ENCODE measurements at places on chromosomes 16 and 17.
A peak's percentile ranks its signal among the peaks of the same experiment; 100 is the strongest.

DNA sequence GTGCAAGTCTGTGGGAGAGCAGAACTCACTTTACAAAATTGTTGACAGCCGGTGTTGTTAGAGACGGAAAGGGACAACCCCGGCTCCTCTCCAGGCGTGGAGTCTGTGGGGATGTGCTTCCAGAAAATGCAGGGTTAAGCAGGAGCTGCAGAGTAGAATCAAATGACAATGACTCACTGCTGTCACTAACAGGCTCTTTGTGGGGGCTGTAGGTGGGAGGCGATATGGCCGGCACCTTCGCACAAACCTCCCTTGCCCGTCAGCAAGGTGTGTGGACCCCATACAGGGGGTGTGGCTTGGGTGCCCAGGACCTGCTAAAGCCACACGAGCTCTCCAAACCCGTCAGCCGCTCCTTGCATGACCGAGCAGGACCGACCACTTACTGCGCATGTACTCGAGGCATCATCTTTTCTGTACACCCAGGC is 5.8 kb downstream of the PDK2 start:
- H3K36me3 ChIP-seq, result peaks cover 7% of the 10 kb centered on the region
- no peak for DNase-seq
- no peaks in the 10 kb centered on the region for H3K27me3 ChIP-seq
- H3K27ac ChIP-seq, result peak overlapping the region; percentile 38
- H3K4me3 ChIP-seq, result no peak overlapping the region

GRCh38 chr17:75498726-75499213 is 16.6 kb downstream of the CASKIN2 start:
- no peak for DNase-seq
- H3K27me3 ChIP-seq, result no peaks in the 10 kb centered on the region
- H3K4me3 ChIP-seq, result no peak overlapping the region
- peaks cover 13% of the 10 kb centered on the region for H3K36me3 ChIP-seq
- H3K4me1 ChIP-seq, result no peaks in the 10 kb centered on the region

GRCh38 chr17:63075969-63076368 is 109.9 kb downstream of the TANC2 start:
- no peaks in the 10 kb centered on the region for H3K27me3 ChIP-seq
- no peaks in the 10 kb centered on the region for H3K36me3 ChIP-seq
- no peak for DNase-seq
- no peaks in the 10 kb centered on the region for H3K4me1 ChIP-seq
- no peak overlapping the region for H3K4me3 ChIP-seq
- H3K27ac ChIP-seq, result no peak overlapping the region

DNA sequence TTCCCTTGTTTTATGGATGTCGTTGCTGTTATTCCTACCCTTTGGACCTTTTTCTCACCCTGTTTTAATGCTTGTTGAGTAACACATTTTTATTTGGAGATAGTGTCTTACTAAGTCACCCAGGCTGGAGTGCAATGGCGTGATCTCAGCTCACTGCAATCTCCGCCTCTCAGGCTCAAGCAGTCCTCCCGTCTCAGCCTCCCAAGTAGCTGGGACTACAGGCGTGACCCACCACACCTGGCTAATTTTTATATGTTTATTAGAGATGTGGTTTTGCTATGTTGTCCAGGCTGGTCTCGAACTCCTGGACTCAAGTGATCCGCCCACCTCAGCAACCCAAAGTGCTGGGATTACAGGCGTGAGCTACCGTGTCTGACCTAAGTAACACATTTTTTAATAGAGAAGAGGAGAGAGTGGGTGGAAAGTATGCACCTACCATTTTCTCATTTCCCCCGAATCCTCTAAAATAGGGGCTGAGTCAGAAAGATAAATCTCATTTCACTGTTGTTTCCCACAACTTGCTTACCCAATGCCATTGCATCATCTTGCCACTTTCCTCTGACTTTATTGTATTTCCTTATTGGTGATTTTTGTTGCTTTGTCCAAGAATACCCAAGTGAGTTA is 7.0 kb downstream of the DHX40 start:
- no peak overlapping the region for H3K27ac ChIP-seq
- no peak for DNase-seq
- H3K4me1 ChIP-seq, result no peaks in the 10 kb centered on the region
- H3K27me3 ChIP-seq, result no peaks in the 10 kb centered on the region
- H3K36me3 ChIP-seq, result peaks cover 12% of the 10 kb centered on the region
- no peak overlapping the region for H3K4me3 ChIP-seq

- no peaks in the 10 kb centered on the region for H3K36me3 ChIP-seq
- H3K4me1 ChIP-seq, result peaks cover 2% of the 10 kb centered on the region
- H3K4me3 ChIP-seq, result peak overlapping the region; percentile 81
- no peaks in the 10 kb centered on the region for H3K27me3 ChIP-seq
- DNase-seq, result no peak
These were observed 7.2 kb downstream of the ALOX12B start for GRCh38 chr17:8080208-8080798.

DNA sequence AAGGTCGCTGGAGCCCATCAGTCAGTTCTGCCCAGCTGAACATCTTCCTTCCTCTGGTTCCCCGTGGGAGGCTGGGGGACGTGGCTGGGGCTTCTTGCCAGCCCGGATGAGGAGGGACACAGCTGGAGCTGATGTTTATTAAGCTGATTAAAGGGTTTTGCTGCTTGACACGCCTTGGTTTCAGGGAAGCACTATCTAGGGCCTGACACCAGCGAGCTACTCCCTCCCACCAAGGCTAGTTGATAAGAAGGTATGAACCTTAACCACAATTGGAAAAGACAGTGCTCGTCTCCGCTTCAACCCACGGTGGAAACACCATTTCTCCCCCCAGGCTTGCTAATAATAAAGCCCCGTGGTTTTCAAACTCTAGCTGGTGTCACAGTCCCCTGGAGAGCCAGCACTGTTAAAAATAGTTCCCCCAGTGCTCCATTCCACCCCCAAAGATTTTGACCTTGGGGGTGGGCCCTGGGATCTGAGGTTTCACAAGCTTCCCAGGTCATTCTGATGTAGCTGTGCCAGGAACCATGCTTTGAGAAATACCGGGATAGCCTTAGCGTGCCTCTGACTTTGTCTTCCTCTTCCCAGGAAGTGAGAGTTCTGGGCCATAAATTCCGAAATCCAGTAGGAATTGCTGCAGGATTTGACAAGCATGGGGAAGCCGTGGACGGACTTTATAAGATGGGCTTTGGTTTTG is 5.5 kb downstream of the DHODH start:
- H3K27ac ChIP-seq, result no peak overlapping the region
- no peaks in the 10 kb centered on the region for H3K4me1 ChIP-seq
- no peaks in the 10 kb centered on the region for H3K27me3 ChIP-seq
- no peak overlapping the region for H3K4me3 ChIP-seq
- H3K36me3 ChIP-seq, result peaks cover 4% of the 10 kb centered on the region

DNA sequence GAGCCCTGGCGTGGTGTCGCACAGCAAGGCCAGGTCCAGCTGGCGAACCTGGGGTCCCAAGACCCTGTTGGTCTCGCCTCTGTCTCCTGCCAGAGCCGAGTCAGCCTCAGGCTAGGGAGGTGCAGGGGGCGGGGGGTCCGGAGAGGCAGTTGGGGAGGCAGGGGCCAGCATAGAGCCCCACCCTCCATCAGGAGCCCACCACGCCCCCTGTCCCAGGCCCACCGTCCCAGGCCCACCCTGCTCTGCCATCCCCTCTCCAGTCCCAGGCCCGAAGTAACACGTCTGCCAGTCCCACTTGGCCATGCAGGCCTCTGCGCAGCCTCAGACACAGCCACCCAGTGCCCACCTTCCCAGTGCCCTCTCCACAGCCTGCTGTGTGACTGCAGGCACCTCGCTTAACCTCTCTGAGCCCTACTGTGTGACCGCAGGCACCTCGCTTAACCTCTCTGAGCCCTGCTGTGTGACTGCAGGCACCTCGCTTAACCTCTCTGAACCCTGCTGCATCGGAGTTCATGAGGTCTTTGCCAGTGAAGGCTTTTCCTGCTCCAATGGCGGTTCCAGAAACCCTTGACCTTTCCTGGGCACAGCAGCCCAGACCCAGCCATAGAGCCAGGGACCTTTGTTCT is 29.3 kb downstream of the ZNF469 start:
- DNase-seq, result no peak
- H3K27me3 ChIP-seq, result no peaks in the 10 kb centered on the region
- H3K4me1 ChIP-seq, result no peaks in the 10 kb centered on the region

- H3K27ac ChIP-seq, result no peak overlapping the region
- no peaks in the 10 kb centered on the region for H3K36me3 ChIP-seq
- DNase-seq, result no peak
- H3K27me3 ChIP-seq, result no peaks in the 10 kb centered on the region
These were observed 19.1 kb upstream of the ALDH3A2 start for GRCh38 chr17:19629449-19629848.

DNA sequence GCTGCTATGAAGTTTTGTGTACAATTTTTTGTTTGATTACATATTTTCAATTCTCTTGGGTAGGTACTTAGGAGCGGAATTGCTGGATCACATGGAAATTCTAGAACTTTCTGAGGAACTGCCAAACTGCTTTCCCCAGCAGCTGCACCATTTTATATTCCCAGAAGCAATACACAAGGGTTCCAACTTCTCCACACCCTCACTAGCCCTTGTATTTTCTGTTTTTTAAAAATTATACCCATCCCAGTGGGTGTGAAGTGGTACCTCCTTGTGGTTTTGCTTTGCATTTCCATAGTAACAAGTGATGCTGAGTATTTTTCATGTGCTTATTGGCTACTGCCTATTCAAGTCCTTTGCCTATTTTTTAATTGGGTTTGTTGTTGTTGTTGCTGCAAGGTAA is 20.9 kb downstream of the NACA2 start:
- peak; percentile 68 for DNase-seq
- H3K36me3 ChIP-seq, result no peaks in the 10 kb centered on the region
- peaks cover 49% of the 10 kb centered on the region for H3K4me1 ChIP-seq
- H3K27ac ChIP-seq, result peak overlapping the region; percentile 96

DNA sequence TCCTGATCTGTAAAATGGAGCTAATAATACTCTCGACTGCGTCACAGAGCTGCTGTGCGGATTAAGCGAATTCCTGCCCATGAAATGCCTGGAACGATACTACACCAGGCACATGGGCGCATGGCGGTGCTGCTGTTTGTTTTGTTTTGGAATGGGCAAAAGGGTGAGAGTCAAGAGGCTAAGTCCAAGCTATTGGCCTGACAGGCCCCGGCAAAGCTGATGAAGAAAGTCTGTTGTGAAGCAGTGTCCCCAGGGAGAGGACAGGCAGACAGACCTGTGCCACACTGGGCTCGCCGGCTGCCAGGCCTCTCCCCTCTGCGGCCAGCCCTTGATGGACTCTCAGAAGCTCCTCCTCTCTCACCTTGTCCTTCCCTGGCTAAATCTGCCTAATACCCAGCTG is 31.3 kb upstream of the RASD1 start:
- H3K4me1 ChIP-seq, result no peaks in the 10 kb centered on the region
- no peaks in the 10 kb centered on the region for H3K27me3 ChIP-seq
- H3K27ac ChIP-seq, result no peak overlapping the region

DNA sequence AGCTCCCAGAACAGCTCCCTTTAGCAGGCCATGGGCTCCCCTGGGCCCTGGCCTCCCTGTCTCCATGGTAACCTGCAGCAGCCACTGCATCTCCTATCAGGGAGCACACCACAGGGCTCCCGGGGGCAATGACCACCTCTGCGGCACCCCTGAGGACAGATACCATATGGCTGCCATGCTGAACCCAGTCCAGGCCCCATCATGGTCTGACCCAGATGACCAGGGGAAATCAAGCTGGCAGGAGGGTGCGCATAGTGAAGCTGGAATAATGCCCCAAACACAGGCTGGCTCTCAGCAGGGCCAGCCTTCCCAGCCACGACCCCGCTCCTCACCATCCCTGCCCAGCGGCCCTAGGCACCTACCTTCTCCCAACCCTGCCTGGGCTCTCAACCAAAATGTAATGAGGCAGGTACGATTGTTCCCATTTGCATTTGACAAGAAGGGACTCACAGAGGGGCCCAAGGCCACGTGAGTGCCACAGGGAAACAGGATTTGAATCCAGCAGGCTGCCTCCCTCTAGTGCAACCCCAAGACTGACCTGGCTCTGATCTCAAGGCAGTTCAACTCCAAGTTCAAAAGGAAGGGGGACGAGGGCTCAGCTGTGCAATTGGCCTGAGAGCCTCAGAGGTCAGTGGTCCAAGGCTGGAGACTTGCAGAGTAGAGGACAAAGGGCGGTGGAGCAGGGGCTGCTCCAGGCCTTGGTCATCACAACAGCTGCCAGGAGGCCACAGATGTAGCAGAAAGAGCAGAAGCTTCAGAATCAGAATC is 2.4 kb downstream of the RUNDC3A start:
- no peak overlapping the region for H3K27ac ChIP-seq
- no peaks in the 10 kb centered on the region for H3K36me3 ChIP-seq
- H3K27me3 ChIP-seq, result no peaks in the 10 kb centered on the region
- DNase-seq, result no peak
- H3K4me3 ChIP-seq, result no peak overlapping the region

DNA sequence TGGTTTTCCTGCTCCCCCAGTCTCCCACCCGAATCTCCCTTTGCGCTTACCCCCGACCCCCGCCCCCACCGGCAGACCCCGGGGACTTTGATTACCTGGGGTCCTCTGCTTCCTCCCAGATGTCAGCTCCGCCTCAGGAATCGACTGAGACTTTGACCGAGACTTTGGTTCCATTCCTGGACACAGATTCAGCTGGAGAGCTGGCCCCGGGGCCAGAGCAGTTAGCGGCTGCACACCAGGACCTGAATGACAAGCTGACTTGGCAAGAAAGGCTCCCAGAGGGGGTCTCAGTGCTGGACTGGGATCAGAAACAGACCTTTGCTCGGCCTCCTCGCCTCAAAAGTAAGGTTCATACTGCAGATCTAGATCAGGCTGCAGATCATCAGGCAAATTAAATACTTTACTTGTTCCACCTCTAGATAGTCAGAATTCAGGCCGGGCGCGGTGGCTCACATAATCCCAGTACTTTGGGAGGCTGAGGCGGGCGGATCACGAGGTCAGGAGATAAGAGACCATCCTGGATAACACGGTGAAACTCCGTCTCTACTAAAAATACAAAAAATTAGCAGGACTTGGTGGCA is 60.3 kb upstream of the FBXO47 start:
- H3K27ac ChIP-seq, result no peak overlapping the region
- H3K36me3 ChIP-seq, result no peaks in the 10 kb centered on the region
- DNase-seq, result no peak
- H3K27me3 ChIP-seq, result no peaks in the 10 kb centered on the region

- DNase-seq, result no peak
- no peak overlapping the region for H3K4me3 ChIP-seq
- no peaks in the 10 kb centered on the region for H3K4me1 ChIP-seq
These were observed 29.3 kb upstream of the SMIM36 start for GRCh38 chr17:55540414-55541091.

- H3K4me3 ChIP-seq, result no peak overlapping the region
- H3K27ac ChIP-seq, result no peak overlapping the region
- H3K4me1 ChIP-seq, result no peaks in the 10 kb centered on the region
- DNase-seq, result no peak
These were observed 25.4 kb downstream of the CTU2 start for GRCh38 chr16:88731699-88732098.

GRCh38 chr17:4144422-4144747 is 1.4 kb downstream of the CYB5D2 start:
- peak overlapping the region; percentile 96 for H3K27ac ChIP-seq
- DNase-seq, result no peak
- H3K4me1 ChIP-seq, result peaks cover 17% of the 10 kb centered on the region
- H3K4me3 ChIP-seq, result peak overlapping the region; percentile 96

DNA sequence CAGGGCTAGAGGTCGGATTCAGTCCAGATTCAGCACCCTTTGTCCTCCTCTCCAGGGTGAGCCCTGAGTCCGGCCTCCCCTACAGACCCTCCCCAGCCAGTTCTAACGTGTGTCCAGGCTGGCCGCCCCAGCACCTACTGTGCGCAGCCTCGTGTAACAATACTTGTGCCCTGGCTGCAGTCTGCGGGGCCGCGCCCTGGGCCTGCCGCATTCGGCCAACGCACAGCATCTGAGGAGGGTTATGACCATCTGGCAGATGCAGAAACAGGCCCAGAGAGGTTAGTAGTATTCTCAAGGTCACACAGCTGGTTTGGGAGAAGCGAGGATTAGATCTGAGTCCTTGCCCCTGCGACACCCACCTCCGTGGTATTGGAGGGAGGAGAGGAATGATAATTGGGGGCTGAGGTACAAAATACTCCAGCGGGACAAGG is 968 bp downstream of the RIPOR1 start:
- H3K4me1 ChIP-seq, result peaks cover 58% of the 10 kb centered on the region
- no peak for DNase-seq
- no peaks in the 10 kb centered on the region for H3K36me3 ChIP-seq
- H3K27ac ChIP-seq, result peak overlapping the region; percentile 90

Data from HCT116 (cell line).